NCI-H2029 (cell line): ENCODE measurements at places on chromosomes 12 and 14.

GRCh38 chr14:29528889-29529288 is 398.8 kb downstream of the PRKD1 start:
- no peak for DNase-seq

- DNase-seq: no peak
These were observed 545 bp upstream of the GALNT9 start for GRCh38 chr12:132329720-132330548.

- no peak for DNase-seq
These were observed 31.7 kb downstream of the GRIP1 start for GRCh38 chr12:66647034-66647691.

- DNase-seq: no peak
These were observed 209.7 kb downstream of the MSRB3 start for GRCh38 chr12:65488197-65488596.

DNA sequence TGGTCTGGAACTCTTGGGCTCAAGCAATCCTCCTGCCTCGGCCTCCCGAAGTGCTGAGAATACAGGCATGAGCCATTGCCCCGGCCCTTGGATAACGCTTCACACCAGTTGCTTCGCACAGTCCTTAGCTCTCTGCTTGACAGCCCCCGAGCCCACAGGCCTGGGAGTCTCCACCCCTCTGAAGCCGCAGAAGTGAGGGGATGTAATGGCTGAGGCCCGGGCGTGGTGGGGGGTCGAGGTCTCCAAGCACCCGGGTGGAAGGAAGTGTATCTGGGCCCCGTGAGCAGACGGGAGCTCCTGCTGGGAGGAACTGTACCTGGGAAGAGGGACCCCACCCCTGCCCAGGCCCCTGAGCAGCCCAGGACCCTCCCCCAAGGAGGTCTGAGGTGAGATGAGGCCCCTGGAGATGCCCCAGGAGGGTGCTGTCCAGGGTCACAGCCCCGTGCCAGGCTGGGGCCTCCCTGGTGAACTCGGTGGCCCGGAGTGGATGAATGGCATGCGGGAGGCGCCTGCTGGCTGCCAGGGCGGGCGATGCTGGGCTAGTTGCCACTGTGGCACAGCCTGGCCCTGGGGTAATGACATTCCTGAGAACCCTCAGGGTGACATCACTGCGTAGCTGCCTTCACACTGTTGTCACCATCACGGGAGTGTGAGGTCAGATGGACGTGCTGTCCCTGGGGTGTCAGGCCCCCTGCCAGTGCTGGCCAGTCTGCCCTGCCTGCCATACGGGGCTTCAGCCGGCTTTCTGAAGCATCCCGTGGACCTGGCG is 48.9 kb downstream of the KIF26A start:
- DNase-seq: no peak

GRCh38 chr12:32502693-32503502 is 103.5 kb downstream of the FGD4 start:
- DNase-seq: no peak

DNA sequence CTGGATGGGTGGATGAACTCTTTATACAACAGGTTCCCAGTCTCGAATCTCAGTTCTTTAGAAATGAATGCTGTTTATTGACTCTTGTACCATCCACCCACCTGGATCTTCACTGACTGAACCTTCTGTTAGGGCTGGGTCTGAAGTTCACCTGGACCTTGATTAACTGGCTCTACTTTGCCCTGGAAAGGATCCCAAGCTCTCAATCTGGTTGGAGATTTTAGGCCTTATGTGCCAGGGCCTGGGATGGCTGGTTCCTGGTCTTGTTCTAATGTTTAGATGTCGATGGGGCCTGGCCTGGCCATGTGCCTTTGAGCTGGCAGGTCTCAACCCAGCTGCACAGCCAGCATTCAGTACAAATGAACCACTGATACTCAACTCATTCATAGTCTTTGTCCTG is 76.5 kb upstream of the MED13L start:
- no peak for DNase-seq

DNA sequence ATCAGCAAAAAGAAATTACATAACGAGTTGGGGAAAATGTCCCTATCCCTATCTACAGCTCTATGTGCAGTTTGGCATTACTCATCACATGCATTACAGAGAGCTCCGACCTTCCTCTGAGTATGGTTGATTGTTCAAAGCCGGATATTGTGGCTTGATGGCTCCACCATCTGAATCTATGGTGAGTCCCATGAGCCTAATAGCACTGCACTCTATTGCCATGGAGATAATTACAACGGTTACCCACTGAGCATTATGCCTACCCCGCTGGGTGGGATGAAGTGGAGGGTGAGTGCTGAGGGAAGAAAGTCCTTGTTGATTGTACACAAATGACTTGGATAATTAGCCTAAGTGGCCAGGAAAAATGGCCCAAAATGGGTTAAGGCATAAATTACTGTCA is 800.5 kb downstream of the NRXN3 start:
- DNase-seq: no peak

- no peak for DNase-seq
These were observed 1541.7 kb upstream of the FLRT2 start for GRCh38 chr14:83988275-83988674.

DNA sequence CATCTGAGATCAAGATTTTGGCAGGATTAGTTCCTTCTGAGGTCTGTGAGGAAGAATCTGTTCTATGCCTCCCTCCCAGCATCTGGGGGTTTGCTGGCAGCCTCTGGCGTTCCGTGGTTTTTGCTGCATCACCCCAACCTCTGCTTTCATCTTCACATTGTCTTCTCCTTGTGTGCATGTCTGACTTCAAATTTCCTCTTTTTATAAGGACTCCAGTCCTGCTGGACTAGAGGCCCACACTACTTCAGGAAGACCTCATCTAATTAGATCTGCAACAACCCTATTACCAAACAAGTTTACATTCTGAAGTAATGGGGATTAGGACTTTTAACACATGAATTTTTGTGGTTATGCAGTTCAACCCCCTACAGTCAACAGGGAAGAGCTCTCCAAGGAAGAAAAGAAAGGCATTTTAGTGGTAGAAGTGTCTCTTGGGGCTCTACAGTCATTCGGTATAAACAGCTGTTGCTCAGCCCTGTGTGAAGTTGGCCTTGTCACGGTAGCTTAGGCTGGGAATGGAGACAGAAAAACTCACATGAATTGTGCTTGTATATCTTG is 89.7 kb downstream of the CAND1 start:
- DNase-seq: no peak

GRCh38 chr12:63998584-63998983 is 154.1 kb downstream of the SRGAP1 start:
- no peak for DNase-seq

- peak; percentile 71 for DNase-seq
These were observed 64.1 kb upstream of the OTX2 start for GRCh38 chr14:56874375-56874774.

GRCh38 chr12:102067574-102068258 is 5.9 kb upstream of the WASHC3 start:
- DNase-seq: no peak

DNA sequence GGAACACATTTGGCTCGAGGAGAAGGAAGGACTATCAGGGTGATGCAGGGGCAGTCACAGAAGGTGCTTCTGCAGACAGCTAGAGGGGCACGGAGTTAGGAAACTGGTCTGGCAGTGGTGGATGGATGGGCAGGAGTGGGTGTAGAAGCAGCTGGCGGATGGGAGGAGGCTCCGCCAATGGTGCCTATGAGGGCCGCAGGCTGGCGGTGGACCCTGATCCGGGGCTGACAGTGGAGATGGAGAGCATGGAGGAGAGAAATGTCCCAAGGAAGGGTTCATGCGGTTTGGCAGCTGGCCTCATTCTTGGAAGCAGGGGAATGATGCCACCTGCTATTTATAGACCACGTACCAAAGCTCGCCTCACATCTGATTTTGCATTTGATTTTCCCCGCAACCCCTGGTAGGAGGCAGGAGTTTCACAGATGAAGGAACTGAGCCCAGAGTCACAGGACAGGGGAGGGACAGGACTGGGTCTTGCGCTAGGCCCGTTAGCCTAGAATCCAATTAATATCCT is 237.1 kb downstream of the FOXN3 start:
- DNase-seq: no peak

DNA sequence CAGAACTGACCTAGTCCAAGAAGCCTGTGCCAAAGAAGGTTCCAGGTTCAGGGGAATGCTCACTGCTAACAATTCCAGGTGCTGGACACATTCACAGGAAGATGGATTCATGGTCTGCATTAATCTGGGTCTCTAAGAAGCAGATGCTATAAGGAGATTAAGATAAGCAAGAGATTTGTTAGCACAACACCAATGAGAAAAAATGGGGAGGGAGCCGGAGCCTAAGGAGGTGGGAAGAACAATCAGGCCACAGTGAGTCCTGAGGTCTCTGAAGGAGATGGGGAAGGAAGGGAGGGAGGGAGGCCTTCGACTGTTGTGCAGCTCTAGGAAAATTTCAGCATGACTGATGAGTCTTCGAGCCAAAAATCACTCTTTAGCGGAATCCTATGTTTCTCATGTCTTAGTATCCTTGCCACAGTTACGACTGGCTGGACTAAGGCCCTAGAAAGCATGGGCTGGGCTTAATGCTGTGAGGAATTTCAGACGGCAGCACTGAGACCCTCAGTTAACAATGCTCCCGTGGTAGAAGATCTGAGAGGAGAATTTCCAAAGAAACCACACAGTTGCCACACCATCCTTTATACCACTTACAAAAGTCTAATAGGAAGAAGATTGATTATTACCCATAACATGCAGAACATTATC is 31.5 kb upstream of the PTGDR start:
- DNase-seq: no peak

GRCh38 chr14:50667684-50667995 is 466 bp downstream of the SAV1 start:
- DNase-seq: peak; percentile 33

GRCh38 chr14:105424861-105425260 is 5.2 kb downstream of the MTA1 start:
- no peak for DNase-seq

DNA sequence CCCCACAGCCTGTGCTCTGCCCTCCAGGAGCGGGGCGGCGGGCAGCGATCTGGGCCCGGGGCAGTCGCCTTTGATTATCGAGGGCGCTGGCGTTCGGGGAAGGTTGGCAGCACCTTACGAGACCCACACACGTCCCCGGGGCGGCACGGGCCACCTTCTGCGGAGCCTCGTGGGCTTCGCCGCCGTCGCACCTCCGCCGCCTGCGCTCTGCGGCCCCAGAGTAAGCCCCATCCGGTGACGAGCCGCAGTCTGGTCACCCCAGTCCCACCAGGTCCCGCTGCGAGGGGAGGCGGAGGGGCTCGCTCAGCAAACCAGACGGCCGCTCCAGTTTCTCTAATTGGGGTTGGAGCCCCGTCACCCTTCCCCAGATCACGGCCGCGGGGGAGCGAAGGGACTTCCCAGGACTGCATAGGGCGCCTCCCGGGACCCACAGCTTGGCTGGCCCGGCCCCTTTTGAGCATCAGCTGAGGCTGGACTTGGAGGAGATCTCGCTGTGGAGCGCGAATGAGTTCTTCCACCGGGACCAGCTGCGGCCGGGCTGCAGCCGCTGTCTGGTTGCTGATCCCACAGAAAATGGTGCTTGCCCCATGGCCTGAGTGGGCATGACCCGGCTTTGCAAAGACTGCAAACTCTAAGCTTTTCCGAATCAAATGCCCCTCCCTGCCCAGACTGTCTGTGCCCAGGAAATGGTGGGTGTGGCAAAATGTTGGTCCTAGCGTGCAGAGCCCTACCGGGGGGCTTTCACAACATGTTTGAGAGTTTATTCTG is 560 bp downstream of the LGALS3 start:
- DNase-seq: peak; percentile 6

DNA sequence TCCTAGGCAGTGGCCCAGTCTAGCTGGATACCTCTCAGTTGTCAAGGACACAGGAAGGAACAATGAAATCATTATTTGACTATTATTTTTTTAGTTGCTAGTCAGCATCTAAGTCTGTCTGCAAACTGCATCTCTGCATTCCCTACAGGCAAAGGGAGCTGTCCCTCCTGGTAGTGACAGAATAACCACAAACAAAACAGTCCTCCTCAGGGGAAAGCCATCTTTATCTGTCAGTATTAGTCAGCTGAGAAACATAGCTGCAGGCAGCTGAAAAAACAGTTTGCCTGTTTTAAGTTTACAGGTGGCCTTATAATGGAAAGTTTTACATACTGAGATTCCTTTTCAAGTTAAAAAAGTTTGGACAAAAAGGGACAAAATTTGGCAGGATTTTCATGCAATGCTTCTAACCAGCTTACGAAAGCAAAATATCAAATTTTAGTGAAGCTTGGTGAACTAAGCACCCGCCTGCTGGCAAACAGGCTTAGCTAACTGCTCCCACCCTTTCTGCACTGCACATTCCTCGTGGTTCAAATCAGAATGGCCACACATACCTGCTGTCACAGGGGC is 29.5 kb downstream of the SLC25A21 start:
- no peak for DNase-seq

- DNase-seq: peak; percentile 100
These were observed 107.5 kb upstream of the ATF7IP start for GRCh38 chr12:14257734-14258574.

DNA sequence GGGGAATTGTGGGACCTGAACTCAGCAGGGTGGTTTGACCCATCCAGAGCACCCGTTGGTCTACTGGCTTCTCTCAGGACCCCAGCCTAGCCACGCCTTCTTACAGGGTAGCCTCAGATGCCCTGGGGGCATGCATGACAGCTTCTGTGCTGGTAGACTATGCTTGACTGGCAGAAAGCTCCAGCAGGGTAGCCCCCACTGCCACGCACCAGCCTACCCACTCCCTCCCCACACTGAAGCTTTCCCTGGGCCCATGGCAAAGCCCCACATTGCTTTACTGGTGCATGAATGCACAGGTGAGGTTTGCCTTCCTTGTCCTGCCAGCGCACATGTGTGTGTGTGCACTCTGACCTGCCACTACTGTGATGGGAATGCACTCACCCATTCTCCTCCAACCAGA is 772.2 kb downstream of the LRFN5 start:
- no peak for DNase-seq

DNA sequence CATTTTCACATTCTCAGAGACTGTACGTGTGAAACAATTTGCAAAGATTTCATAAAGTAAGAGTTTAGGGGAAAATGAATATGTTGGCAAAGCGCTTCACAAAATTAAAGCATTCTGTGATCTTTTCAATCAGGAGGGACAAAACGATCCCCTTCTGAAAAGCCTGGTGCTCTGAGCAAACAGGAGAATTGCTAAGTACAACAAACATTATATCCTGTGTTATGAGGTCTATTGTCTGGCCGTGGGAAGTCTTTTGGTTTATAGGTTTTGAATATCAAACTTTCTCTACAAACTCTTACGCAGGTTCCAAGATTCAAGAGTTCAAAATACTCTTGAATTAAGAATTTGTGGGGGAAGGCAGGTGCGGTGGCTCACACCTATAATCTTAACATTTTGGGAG is 7.2 kb upstream of the FOXN3 start:
- no peak for DNase-seq
